ENCODE measurements at places on chromosomes 1 and 21.

DNA sequence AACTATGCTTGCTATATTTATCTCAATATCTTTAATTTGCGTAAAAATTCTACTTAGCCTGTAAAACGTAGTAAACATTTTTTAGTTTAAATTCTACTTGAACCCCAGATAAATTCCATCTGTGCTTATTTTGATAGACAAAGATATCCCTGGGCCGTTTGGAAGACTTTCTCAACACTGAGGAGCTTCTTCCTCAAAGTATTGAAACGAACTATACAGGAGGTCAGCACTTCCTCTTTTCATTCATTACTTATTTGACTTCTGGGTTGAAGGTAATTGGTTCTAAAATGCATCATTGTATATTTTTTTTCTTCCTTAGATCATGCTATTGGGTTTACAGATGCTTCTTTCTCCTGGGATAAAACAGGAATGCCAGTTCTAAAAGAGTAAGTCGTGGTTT is 74.7 kb downstream of the HSPA13 start:
- DNase-seq: no peak

DNA sequence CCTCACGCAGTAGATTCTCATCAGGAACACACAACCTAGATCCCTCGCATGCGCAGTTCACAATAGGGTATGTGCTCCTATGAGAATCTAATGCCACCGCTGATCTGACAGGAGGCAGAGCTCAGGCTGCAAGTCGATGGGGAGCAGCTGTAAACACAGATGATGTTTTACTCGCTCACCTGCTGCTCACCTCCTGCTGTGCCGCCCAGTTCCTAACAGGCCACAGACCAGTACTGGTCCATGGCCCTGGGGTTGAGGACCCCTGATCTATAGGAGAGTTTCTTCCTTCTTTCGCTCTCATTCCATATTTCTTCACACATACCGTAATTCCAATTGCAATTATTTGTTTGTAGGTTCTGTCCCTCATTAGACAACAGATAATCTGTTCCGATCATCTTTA is 103.4 kb downstream of the CLEC20A start:
- DNase-seq: no peak

- DNase-seq: no peak
Observed at GRCh38 chr21:41182547-41182946, 14.6 kb downstream of the BACE2 start.

- DNase-seq: no peak
Observed at GRCh38 chr1:169236143-169236542, 129.7 kb downstream of the ATP1B1 start.

DNA sequence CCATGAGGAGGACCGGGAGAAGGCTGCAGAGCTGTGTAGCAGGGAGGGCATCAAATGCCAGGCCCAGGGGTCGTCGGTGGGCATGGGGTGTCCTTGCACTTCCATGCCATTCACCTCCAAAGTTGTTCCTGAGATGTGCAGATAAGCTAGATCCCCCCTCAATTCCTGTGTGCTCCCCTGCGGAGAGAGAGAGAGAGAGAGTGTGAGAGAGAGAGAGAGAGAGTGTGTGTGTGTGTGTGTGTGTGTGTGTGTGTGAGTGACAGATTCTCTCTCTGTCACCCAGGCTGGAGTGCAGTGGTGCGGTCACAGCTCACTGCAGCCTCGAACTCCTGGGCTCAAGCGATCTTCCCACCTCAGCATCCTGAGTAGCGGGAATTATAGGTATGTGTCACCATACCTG is 16.4 kb downstream of the SPSB1 start:
- DNase-seq: no peak

GRCh38 chr1:209710847-209711246 is 6.2 kb downstream of the HSD11B1 start:
- DNase-seq: no peak

DNA sequence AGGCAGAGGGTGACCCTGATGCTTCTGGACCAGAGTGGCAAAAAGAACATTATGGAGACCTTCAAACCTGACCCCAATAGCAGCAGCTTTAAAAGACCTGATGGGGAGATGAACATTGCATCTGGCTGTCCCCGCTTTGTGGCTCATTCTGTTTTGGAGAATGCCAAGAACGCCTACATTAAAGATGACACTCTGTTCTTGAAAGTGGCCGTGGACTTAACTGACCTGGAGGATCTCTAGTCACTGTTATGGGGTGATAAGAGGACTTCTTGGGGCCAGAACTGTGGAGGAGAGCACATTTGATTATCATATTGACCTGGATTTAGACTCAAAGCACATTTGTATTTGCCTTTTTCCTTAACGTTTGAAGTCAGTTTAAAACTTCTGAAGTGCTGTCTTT is 45.8 kb downstream of the TRAF5 start:
- DNase-seq: no peak

GRCh38 chr1:216193839-216194443 is 229.3 kb downstream of the USH2A start:
- DNase-seq: no peak

GRCh38 chr1:64502083-64502482 is 32.2 kb downstream of the CACHD1 start:
- DNase-seq: no peak

- no peak for DNase-seq
Observed at GRCh38 chr1:162285149-162285561, 91.5 kb downstream of the SPATA46 start.

- DNase-seq: no peak
Observed at GRCh38 chr1:17023573-17023972, 11.8 kb upstream of the ATP13A2 start.

DNA sequence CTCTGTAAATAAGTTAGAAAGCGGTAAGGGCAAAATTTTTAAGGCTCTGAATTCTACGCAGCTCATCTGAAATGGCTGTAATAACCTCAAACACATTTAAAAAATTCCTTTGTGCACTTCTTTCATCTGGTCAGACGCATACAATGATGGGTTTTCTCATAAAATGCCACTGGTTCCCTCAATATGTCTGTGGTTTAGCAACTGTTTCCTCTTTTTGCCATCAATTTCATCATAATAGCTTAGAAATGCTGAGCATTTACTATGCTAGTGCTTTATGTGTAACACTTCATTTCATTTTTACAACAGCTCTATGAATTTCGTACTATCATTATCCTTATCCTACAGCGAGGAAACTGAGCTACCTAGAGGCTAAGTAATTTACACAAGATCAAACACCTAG is 35.3 kb upstream of the DMRTA2 start:
- DNase-seq: no peak

GRCh38 chr1:69794831-69795230 is 227.1 kb downstream of the LRRC7 start:
- no peak for DNase-seq

GRCh38 chr1:221097479-221098281 is 218.4 kb downstream of the HLX start:
- no peak for DNase-seq

DNA sequence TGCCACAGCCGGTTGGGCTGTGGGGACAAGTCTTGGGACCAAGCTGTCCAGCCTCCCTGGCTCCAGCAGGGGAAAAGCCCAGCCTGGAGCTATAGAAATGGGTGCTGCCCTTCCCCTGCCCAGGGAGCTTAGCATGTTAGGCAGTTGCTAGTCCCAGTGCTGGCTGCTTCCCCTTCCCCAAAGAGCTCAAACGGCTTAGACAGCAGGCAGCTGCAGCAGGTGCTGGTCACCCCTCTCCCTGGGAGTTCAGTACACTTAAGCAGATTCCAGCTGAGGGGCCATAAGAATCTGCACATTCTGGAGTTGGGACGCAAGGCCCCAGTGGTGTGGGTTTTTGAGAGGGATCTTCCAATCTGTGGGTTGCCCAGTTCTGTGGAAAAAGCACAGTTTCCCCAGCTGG is 11.1 kb upstream of the REG4 start:
- no peak for DNase-seq

- DNase-seq: no peak
Observed at GRCh38 chr1:78437941-78438340, 52.8 kb upstream of the PTGFR start.

DNA sequence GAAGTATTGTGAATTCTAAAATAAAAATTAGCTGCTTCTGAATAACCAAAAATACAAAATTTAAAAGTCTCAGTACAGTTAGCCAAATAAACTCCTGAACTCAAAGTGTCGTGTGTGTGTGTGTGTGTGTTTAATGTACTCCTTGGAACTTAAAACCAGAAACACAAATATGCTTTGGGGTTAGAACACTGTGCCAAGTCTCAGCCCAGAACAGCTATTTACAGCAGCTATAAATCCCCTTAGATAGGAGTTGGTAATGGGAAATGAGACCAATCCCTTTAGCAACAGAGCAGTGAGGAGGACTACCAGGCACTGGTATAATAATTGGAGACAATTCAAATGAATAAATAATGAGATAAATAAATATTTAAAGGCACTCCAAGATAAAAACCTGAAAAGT is 83.1 kb downstream of the PATJ start:
- DNase-seq: no peak

DNA sequence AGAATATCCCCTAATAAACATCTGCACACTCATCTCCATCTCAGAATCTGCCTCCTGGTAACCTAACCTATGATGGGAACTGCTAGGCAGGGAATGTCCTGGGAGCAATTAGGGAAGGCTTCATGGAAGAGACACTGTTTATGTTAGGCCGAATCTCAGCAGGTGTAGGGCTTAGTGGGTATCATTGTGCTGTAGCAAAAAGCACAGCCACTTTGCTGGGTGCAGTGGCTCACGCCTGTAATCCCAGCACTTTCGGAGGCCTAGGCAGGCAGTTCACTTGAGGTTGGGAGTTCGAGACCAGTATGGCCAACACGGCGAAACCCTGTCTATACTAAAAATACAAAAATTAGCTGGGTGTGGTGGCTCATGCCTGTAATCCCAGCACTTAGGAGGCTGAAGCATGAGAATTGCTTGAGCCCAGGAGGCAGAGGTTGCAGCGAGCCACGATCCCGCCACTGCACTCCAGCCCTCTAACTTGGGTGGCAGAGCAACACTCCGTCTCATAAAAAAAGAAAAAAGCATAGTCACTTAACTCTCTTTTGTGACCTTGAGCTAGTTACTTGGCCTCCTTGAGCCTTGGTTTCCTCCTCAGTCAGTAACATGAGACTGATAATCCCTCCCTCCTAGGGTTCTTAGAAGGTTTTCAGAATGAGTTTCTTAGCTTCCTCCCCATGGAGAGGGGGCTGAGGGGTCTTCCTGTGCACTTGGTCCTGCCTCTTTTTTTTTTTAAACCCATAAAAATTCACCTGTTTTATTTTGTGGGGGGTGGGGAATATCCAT is 3.5 kb downstream of the RAB42 start:
- DNase-seq: no peak

DNA sequence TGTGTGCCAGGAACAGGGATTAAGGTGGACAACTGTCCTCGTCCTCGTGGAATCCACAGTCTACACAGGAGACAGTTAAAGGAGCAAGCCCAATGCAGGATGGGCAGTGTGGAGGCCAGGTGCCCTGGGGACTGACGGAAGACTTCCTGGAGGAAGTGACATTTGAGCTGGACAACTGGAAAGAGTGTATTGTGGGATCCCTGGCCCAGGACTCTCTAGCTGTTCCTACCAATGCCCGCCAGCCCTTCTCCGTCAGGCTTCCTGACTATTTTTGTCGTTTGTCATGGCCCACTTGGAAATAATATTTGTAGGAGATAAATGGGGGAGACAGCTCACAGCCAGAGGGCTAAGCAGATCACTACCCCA is 235.3 kb downstream of the TOMM20 start:
- DNase-seq: no peak

DNA sequence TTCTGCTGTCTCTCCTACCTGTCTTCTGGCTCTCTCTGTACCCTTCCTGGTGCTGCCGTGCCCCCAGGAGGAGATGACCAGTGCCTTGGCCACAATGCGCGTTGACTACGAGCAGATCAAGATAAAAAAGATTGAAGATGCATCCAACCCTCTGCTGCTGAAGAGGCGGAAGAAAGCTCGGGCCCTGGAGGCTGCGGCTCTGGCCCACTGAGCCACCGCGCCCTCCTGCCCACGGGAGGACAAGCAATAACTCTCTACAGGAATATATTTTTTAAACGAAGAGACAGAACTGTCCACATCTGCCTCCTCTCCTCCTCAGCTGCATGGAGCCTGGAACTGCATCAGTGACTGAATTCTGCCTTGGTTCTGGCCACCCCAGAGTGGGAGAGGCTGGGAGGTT is 38.1 kb upstream of the IL19 start:
- no peak for DNase-seq

DNA sequence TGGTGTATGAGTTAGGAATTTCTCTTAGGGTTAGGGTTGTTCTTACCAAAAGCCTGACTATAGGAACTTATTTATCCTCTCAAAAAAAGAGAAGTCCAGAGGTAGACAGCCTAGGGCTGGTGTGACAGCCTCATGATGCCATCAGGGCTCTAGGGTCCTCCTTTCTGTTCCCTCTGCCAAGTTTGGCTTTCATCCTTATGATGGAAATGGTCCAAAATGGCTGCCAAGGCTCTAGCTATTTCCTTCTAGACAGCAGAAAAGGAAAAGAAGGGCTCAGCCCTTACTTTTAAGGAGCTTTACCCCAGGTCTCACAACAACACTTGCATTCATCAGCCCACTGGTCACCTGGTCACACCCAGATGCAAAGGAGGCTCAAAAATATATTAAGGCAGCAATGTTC is 44.5 kb downstream of the IL12RB2 start:
- no peak for DNase-seq

- DNase-seq: no peak
Observed at GRCh38 chr21:37072274-37072987, 440 bp downstream of the PIGP start.

DNA sequence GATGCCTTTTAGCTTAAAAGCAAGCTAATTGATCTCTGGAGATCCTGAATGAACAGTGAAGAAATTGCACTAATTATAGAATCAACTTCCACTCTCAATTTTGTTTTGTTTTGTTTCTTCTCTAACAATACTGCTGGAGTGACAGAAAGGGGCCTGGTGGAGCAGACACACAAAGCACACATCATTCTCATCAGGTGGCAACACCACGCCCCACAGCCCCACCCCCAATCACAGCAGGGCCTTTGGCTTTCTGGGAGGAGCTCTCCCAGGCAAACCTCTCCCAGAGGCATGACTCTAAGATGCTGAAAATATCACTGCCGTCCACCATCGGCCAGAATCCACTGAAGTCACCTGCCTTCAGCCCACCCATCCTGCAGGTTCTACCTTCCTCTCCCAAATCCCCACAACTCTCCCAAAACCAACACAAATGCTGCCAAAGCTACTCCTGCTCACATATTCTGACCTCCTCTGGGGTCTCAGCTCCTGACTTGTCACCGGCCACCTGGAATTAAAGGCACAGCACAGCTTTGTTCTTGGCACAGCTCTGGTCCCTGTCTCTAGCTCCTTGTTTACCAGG is 120.7 kb downstream of the GRIK3 start:
- no peak for DNase-seq

GRCh38 chr1:6222636-6223035 is 13.1 kb downstream of the ICMT start:
- DNase-seq: no peak

GRCh38 chr1:226748306-226748705 is 9.2 kb upstream of the ITPKB start:
- no peak for DNase-seq

DNA sequence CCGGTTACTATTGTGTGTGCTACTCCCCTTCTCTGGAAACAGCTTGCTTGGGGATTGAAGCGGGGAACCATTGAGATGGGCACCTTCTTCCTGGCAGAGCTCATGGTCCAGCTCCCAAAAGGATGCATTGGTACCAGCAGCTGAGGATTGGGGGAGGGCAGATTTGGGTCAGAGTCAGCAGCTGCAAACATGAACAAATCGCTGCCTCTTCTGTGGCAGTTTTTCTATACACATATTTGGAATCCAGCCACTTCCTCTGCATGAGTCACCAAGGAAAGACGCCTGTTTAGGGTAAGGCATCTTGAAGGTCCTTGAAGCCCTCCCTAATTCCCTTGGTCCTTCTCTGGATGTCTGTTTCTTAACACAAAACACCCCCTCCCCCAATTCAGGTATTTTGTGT is 104.7 kb downstream of the DAB1 start:
- no peak for DNase-seq

Data from central memory CD4-positive, alpha-beta T cell (primary cell).